HS-5 (cell line): ENCODE measurements at places on chromosomes 12 and 14.

GRCh38 chr12:92133795-92134637, 11.6 kb downstream of the BTG1 start:
- DNase-seq, result no peak

- no peak for DNase-seq
Observed at GRCh38 chr12:127282786-127283565, 984.0 kb upstream of the TMEM132C start.

- DNase-seq, result no peak
Observed at GRCh38 chr12:59093073-59093772, 172.9 kb upstream of the LRIG3 start.

DNA sequence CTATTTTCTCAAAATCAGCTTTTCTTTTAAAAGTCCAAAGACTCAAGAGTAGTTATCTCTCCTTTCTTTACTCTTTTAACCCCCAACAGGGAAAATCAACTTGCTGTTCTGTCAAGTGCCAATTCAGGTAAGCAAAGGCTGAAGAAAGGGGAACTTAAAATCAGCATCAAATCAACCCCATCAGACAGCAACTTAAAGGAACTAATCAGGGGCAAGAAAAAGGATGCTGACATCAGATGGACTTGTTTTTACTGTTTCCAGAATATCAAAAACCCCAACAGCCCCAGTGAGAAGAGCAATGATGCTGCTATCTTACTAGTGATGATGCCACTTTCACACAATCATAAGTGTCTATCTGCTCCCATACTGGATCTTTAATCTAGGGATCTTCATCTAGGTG, 3.4 kb downstream of the BAZ2A start:
- no peak for DNase-seq

DNA sequence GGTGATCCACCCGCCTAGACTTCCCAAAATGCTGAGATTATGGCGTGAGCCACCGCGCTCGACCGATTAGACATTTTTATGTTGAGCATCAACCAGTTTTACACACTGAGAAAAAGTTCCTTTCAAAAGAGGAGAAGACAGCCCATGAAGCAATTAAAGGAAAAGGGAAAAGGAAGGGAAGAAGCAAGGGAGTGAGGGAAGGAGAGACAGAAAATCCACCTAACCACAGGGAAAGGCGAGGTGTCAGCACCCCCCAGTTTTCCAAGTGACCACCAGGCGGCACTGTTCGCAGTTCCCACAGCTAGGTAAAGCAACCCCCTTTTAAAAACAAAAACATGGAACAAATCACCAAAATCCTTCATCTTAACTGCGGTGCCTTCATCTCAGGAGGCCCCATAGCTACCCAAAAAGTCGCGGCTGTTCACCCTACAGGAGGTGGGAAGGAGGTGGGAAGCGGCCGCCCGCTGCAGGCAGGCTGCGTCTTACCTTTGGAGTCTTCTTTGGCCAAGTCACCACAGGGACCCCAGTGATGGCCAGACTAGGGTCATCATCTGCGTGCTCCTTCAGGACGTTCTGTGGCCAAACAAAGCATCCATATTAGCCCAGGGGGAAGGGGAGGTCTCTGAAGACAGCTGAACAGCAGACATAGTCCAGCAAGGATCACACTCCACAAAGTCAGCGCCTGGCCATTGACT, 86.6 kb downstream of the KDM2B start:
- DNase-seq, result no peak

DNA sequence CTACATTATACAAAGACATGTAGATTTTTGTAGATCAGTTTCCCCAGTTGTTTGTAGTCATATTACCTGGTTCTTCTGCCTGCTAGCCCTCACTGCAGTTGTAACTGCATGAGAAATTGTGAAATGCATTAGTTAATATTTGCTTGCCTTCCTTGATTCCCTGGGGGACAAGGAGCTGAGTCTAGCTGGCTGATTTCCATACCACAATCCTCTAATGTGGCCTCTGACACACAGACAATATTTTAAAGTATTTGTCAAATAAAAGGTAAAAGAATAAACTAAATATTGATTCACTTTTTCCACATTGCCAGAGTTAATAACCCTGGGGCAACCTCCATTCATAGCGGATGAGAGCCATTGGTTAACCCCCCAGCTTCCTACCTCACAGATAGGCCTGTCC, 128.8 kb upstream of the TMEM132C start:
- DNase-seq, result no peak

GRCh38 chr12:5479761-5480160, 47.9 kb downstream of the NTF3 start:
- DNase-seq, result no peak

DNA sequence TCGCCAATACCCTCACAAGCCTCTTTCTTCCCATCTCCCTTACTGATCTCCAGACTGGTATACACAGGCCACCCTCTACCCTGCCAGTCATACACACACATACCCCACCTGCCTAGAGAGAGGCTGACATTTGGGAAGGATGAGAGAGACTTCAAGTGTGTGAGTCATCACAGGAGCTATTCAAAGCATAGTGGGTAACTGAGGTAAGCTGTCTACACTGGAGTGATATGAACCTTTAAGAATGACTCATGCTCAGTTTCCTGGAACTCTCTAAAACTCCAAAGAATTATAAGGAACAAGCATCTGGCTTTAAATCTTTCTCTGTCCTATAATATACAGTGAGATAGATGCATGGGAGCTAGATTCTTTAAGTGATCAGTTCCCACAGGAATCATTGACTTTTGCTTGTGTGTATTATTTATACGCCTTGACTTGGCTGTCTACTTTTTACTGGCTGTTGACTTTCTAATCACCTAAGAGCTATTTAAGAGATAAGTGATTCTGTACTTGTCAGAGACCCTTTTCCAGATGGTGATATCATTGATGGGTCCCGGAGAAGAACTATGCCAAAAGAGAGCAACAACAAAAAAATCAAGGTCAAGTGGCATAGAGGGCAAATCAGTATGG, 5.8 kb downstream of the IGF1 start:
- DNase-seq, result no peak

DNA sequence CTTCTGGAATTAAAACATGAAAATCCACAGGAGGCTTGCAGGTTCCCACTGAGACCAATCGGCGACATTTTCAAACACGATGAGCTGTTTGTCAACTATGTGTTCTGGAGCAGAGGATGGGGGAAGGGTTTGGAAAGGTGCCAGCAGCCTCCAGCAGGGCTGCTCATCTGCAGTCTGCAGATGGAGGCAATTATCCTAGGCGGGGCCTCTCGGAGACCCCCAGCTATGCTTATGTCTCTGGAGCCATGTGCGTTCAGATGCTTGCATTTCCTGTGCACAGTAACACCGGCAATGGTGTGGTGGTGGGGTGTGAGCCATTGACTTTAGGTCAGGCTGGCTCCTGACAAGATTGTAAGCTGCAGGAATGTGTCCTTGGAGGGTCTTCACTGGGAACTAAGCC, 51.7 kb downstream of the RPH3A start:
- no peak for DNase-seq

GRCh38 chr12:116161588-116161987, 115.9 kb downstream of the MED13L start:
- DNase-seq, result no peak

GRCh38 chr14:85867450-85867849, 337.5 kb downstream of the FLRT2 start:
- DNase-seq, result no peak

DNA sequence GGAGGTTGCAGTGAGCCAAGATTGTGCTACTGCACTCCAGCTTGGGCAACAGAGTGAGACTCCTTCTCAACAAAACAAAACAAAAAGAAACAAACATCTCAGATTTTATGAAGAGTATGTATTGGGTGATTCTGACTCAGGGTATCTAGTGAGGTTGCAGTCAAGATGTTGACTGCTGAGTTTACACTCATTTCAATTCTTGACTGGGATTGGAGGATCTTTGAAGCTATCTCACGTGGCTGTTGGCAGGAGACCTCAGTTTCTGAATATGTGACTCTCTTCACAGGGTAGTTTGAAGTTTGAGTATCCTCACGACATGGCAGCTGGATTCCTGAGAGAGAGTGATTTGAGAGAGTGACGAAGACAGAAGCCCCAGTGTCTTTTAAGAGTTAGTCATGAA, 29.4 kb downstream of the ERC1 start:
- DNase-seq, result no peak

- no peak for DNase-seq
Observed at GRCh38 chr12:112904571-112904970, 2.2 kb upstream of the OAS1 start.

- DNase-seq, result no peak
Observed at GRCh38 chr12:89984846-89985245, 276.2 kb upstream of the ATP2B1 start.

DNA sequence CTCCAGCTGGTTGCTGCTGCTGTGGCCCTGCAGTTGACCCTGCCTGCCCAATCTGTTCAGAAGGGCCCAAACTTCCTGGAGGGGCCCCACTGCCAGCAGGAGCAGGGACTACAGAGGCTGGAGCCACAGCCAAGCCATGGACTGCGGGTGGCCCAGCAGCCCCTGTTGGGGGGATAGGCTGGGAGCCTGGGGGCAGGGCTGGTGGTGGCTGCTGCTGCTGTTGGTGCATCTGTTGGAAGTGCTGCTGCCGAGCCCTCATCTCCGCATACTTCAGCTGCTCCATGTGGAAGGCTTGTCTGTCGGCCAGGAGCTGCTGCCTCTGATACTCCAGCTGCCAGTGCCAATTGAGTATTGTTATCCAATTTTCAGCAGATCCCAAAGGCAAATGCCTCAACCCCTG, 7.2 kb downstream of the MYL6 start:
- no peak for DNase-seq

- DNase-seq, result no peak
Observed at GRCh38 chr12:72828662-72829324, 556.6 kb downstream of the TRHDE start.

GRCh38 chr12:11812586-11813437, 163.3 kb downstream of the ETV6 start:
- DNase-seq, result no peak
